Caco-2 (cell line): ENCODE measurements at places on chromosomes 6 and 20.

- H3K4me1 ChIP-seq = no peaks in the 10 kb centered on the region
- no peak for DNase-seq
- no peaks in the 10 kb centered on the region; the same call in 1 of the 2 replicates for H3K27me3 ChIP-seq
- no peaks in the 10 kb centered on the region for H3K36me3 ChIP-seq
- no peak overlapping the region for H3K4me3 ChIP-seq
Measured at GRCh38 chr20:61524951-61525666, 273.0 kb downstream of the CDH4 start.

GRCh38 chr6:25035174-25035511, 99.4 kb upstream of the RIPOR2 start:
- no peaks in the 10 kb centered on the region for H3K4me1 ChIP-seq
- no peak overlapping the region for H3K4me3 ChIP-seq
- H3K27me3 ChIP-seq = no peaks in the 10 kb centered on the region
- H3K27ac ChIP-seq = no peak overlapping the region
- DNase-seq = no peak

- H3K4me3 ChIP-seq = peak overlapping the region; percentile 27
- no peaks in the 10 kb centered on the region for H3K36me3 ChIP-seq
- peak; percentile 8 for DNase-seq
Measured at GRCh38 chr6:117264692-117265409, 507 bp upstream of the VGLL2 start.

GRCh38 chr6:32240686-32241085, 16.8 kb upstream of the NOTCH4 start:
- H3K36me3 ChIP-seq = no peaks in the 10 kb centered on the region
- no peak for DNase-seq
- no peak overlapping the region for H3K27ac ChIP-seq
- H3K27me3 ChIP-seq = no peaks in the 10 kb centered on the region

DNA sequence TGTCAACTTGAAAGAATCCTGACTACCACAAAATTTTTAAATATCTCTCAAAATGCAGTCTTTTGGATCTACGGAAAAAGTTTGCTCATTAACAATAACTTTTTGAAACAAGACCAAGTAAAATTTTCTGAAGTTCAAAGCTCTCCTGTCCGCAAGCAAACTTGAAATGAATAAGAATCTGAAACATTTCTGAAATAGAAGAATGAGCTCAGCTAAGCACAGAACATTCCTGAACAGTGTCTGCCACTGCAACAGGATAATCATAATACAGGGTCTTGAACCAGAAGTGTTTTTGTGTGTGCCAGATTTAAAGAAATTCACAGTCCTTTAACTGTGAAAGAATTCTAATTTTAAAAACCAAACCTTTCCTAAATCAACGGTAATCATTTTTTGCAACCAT, 49.1 kb upstream of the TASP1 start:
- H3K4me3 ChIP-seq = no peak overlapping the region
- no peak overlapping the region for H3K27ac ChIP-seq
- H3K4me1 ChIP-seq = peaks cover 14% of the 10 kb centered on the region
- H3K36me3 ChIP-seq = no peaks in the 10 kb centered on the region
- H3K27me3 ChIP-seq = no peaks in the 10 kb centered on the region

GRCh38 chr6:1698527-1698926, 88.8 kb downstream of the FOXC1 start:
- H3K4me1 ChIP-seq = peaks cover 6% of the 10 kb centered on the region
- H3K4me3 ChIP-seq = no peak overlapping the region
- no peaks in the 10 kb centered on the region for H3K27me3 ChIP-seq
- no peak overlapping the region for H3K27ac ChIP-seq

GRCh38 chr20:48292806-48293205, 507.5 kb upstream of the SULF2 start:
- DNase-seq = peak; percentile 44
- H3K4me3 ChIP-seq = no peak overlapping the region
- peak overlapping the region; percentile 7 for H3K27ac ChIP-seq
- H3K36me3 ChIP-seq = no peaks in the 10 kb centered on the region
- H3K4me1 ChIP-seq = peaks cover 44% of the 10 kb centered on the region
- H3K27me3 ChIP-seq = no peaks in the 10 kb centered on the region

DNA sequence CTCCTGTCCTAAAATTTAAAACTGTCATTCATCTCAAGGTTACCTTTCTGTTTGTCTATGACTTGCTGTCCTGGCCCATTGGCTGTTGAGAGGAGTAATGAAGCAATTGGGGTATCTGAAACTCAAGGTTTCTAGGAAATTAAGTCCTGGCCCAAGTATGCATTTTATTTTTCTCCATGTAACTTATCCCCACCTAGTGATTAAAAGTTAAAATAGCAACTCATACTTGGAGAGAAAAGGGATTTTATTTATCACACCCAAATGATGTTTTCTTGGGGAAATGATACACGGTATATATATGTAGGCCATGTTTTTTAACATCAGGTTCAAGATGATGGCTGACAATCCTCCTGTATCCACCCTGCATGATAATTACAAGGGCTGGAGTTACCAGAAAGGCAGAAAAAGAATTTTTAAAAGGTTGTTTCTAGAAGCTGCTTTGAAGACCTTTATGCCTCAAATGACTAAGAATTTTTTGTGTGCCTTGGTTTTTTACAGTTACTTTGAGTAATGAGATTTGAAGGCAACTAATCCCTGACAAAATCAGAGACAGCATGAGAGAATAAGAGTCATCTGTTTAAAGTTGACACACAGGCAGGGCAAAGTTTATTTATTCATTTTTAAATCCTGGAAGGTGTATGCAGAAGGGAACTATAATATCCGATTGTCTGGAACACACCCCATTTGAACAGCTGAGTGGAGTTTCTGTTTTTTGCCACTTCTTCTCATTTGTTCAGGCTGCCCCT, 28.9 kb upstream of the C6orf58 start:
- no peaks in the 10 kb centered on the region for H3K36me3 ChIP-seq
- no peak for DNase-seq
- H3K4me1 ChIP-seq = no peaks in the 10 kb centered on the region
- H3K27ac ChIP-seq = no peak overlapping the region

DNA sequence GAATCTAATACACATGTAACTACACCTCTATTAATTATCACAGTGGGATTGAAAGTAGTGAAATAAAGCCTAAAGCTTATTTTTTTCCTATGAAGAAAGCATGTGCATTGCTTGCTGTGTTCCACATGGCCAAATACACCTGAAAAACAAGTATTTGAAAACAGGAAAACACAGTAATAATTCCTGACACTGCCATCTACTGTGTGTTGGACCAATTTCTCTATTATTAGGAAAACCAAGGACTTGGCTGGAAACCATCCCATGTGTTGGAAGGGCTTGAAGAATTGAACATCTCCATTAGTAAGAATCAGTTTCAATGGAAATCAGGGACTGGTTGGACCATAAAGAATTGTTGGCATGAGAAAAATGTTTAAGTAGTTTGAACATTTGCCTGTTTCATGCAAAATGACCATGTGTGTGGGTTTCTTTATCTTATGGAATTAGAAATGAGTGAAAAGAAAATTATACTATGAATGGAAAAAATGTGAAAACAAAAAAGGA, 124.1 kb downstream of the PHF3 start:
- H3K27ac ChIP-seq = no peak overlapping the region
- H3K36me3 ChIP-seq = no peaks in the 10 kb centered on the region
- DNase-seq = no peak
- no peaks in the 10 kb centered on the region for H3K4me1 ChIP-seq

GRCh38 chr6:126672649-126673048, 332.7 kb downstream of the CENPW start:
- DNase-seq = no peak
- H3K27ac ChIP-seq = no peak overlapping the region
- H3K4me1 ChIP-seq = no peaks in the 10 kb centered on the region
- no peak overlapping the region for H3K4me3 ChIP-seq

DNA sequence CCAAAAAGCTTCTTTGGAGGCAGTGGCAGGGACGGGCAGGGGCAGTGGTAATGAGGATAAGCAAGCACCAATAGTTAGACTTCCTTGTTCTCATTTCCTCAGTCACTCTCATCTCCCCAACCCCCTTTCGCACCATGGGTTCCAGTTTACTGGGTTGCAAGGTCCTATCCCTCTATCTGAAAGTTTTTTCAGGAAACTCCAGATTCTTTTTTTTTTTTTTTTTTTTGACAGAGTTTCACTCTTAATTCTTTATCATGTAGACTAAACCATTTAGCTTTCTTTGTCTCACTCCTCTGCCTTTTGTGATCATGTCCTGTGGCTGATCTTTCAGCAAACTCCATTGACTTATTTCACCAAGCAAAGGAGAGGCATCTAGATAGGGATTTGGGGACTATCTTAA, 51.4 kb upstream of the GMDS start:
- H3K36me3 ChIP-seq = no peaks in the 10 kb centered on the region
- H3K27me3 ChIP-seq = no peaks in the 10 kb centered on the region
- no peak overlapping the region for H3K27ac ChIP-seq
- no peaks in the 10 kb centered on the region for H3K4me1 ChIP-seq
- no peak overlapping the region for H3K4me3 ChIP-seq

DNA sequence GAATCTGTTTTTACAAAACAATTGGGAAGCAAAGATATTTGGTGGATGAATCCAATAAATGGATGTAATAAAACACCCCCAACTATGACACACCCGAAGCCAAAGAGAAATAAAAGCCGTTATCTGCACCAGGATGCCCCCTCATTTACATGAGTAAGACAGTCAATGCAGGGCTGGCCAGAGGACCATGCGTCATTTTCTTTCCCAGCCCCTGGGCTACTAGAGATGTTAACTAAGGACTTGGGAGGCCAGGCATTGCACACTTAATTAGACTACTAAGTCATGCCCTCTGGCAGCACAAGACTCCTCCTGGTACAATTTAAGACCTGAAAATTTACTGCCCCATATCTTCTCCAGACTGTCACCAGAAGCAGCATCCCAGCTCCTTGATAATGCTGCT, 3.2 kb downstream of the LEMD2 start:
- no peak overlapping the region for H3K4me3 ChIP-seq
- no peak overlapping the region for H3K27ac ChIP-seq
- H3K27me3 ChIP-seq = no peaks in the 10 kb centered on the region
- no peaks in the 10 kb centered on the region; the same call in 1 of the 2 replicates for H3K36me3 ChIP-seq
- peaks cover 17% of the 10 kb centered on the region; the same call in 1 of the 2 replicates for H3K4me1 ChIP-seq

DNA sequence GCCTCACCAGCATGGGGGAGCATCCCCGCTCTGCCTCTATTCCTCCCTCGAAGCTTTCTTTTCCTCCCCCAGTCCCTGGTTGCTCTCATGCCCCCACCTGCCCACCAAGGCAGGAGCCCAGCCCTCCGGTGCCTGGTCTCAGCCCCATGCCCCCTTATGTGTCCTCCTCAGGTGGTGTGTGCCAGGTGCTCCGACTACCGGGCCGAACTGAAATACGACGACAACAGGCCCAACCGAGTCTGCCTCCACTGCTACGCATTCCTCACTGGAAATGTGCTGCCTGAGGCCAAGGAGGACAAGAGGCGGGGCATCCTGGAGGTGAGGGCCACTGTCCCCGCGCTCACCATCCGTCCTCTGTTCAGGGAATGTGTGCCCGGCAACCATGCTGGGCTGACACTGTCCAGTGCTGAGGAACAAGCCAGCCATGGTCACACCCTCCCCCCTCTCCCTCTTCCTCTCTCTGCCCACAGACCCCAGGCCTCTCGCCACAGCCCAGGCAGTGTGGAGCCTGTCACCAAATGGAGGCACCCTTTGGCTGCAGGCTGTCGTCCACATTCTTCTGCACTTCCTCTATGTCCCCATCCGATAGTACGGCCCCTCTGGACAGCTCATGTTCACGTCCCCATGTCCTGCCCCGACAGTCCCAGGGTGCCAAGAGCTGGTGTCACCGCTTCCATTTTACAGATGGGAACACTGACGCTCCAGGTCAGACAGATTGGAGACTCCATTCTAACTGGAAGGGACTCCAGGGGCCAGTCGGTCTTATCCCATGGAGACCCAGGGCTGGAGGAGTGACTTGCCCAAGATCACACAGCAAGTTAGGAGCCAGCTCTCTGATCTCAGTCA, 20.4 kb downstream of the FGD2 start:
- peaks cover 23% of the 10 kb centered on the region for H3K4me1 ChIP-seq
- H3K36me3 ChIP-seq = no peaks in the 10 kb centered on the region
- H3K27me3 ChIP-seq = no peaks in the 10 kb centered on the region
- H3K4me3 ChIP-seq = no peak overlapping the region

GRCh38 chr6:27836141-27836782, 75.9 kb downstream of the OR2B2 start:
- peak overlapping the region; percentile 77 for H3K4me3 ChIP-seq
- no peak overlapping the region for H3K27ac ChIP-seq

DNA sequence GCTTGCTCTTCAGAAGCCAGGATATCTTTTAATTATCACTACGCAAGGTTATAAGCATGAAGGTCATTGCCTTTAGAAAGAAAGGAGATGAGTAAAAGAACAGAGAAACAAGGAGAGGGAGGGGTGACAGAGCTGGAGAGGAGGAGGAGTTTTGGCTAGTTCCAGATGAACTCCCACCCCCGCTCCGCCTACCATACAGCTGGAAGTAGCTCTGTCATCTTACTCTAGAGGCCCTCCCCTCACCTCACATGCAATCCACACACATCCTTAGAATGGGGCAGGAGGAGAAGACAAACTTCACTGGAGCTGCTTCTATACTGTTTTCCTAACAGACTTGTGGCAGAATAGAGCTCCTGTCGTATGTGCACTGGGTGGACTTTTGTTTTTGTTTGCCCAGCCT, 144.7 kb downstream of the SCML4 start:
- no peaks in the 10 kb centered on the region for H3K36me3 ChIP-seq
- H3K27ac ChIP-seq = no peak overlapping the region
- H3K4me1 ChIP-seq = no peaks in the 10 kb centered on the region
- H3K27me3 ChIP-seq = no peaks in the 10 kb centered on the region; the same call in 1 of the 2 replicates

DNA sequence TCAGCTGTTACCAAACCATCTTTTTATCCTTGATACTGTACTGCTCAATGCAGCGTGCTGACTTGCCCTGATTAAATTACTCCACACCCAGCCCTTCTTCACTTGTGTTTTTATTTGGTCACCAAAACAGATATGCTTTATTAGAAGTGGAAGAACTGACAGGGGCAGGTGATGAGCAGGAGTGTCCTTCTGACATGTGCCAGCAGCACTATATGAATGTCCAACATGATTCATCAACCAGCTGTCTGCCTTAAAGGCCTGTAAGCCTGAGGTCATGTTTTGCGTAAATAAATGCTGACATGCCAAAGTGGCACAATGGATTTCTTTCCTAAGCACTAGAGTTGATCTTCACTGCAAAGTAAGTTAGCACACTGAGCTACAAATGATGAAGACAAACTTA, 15.4 kb downstream of the POPDC3 start:
- H3K4me1 ChIP-seq = no peaks in the 10 kb centered on the region
- H3K4me3 ChIP-seq = no peak overlapping the region
- no peak for DNase-seq
- H3K27me3 ChIP-seq = no peaks in the 10 kb centered on the region; the same call in 1 of the 2 replicates
- no peak overlapping the region for H3K27ac ChIP-seq

- no peaks in the 10 kb centered on the region for H3K4me1 ChIP-seq
- H3K36me3 ChIP-seq = no peaks in the 10 kb centered on the region
- no peaks in the 10 kb centered on the region for H3K27me3 ChIP-seq
- no peak overlapping the region for H3K27ac ChIP-seq
Measured at GRCh38 chr6:56570413-56571359, 72.0 kb downstream of the DST start.
